COR-L47 (cell line): ENCODE measurements at places on chromosomes 5 and 9.
A peak's percentile ranks its signal among the peaks of the same experiment; 100 is the strongest.

- no peak for DNase-seq
Measured at GRCh38 chr5:329121-329735, 7.7 kb downstream of the AHRR start.

- no peak for DNase-seq
Measured at GRCh38 chr5:61808091-61808490, 476.0 kb downstream of the ZSWIM6 start.

DNA sequence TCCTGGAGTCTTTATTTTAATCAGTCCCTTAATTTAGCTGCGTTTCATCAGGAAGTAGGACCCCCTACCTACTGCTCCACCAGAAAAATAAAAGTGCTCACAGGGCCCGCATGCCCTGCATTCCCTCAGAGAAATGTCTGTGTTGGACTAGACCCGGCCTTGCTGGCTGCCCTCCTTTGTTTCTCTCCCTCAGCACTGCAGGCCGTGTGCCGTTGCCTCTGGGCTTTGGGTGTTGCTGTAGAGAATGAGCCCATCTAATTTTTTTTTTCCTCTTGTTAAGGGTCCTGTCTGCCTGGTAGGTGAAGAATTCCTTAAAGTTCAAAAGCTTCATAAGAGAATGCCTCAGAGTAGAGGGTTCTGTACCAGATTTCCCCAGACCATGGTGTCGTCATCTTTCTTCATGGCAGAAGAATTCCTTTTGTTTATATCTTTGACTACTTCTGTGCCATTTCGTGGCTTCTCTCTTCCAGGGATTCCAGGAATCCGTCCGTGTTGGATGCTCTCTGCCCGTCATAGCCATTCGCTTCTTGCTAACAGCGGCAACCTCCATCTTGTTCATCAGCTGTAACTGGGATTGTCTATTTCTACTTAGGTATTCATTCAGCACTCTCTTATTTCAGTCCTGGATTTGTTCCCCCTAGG is 49.8 kb upstream of the ANGPTL2 start:
- DNase-seq = no peak

DNA sequence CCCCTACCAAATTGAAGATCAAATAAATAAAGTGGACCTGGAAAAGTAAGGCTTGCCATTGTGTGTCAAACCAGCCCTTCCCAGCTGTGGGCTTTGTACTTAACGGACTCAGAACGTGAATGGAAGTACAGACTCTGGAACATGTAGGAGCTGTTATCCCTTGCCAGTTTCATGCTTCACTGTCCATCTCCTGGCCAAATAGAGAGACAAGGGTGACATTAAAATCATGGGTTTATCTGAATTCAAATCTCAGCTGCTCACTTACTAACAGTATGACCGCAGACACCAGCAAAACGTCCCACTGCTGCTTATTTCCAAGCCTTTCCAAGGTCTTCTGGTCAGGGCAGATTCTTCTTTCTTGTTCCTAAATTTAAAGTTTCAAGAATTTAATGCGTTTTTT is 52.2 kb downstream of the EXOSC2 start:
- no peak for DNase-seq

- no peak for DNase-seq
Measured at GRCh38 chr5:58930520-58930919, 347.6 kb downstream of the RAB3C start.

DNA sequence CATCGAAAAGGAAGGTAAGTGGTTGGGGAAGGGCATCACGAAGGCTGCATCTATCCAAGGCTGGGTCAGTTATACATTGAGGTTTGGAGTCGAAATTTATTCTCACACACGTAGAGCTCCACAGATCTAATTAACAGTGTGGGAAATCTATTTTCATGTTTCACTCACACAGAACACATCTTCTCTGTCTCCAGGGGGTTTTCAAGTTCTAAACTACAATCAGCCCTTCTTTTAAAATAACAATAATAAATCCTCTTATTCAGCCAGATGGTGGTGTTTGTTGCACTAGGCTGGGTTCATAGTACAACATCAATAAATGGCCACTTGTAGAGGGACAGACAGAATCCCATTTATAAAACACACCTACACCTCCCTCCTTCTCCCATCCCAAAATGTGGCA is 174.5 kb upstream of the KLF9 start:
- no peak for DNase-seq

- DNase-seq = no peak
Measured at GRCh38 chr9:5269249-5269715, 35.2 kb downstream of the RLN2 start.

GRCh38 chr5:6674886-6675285 is 38.3 kb upstream of the TENT4A start:
- DNase-seq = no peak

DNA sequence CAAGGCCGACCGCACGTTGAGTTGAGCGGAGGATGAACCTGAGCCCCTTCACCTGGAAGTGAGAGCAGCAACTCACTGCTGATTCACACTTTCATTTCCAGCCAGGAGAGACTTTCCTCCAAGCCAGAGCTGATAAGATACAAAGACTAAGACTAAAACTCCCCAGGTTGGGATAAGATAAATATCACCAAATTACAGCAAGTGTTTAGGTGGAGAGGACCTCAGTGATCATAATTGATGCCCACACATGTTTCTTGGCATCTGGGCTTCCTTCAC is 6.4 kb upstream of the NKD2 start:
- DNase-seq = no peak

DNA sequence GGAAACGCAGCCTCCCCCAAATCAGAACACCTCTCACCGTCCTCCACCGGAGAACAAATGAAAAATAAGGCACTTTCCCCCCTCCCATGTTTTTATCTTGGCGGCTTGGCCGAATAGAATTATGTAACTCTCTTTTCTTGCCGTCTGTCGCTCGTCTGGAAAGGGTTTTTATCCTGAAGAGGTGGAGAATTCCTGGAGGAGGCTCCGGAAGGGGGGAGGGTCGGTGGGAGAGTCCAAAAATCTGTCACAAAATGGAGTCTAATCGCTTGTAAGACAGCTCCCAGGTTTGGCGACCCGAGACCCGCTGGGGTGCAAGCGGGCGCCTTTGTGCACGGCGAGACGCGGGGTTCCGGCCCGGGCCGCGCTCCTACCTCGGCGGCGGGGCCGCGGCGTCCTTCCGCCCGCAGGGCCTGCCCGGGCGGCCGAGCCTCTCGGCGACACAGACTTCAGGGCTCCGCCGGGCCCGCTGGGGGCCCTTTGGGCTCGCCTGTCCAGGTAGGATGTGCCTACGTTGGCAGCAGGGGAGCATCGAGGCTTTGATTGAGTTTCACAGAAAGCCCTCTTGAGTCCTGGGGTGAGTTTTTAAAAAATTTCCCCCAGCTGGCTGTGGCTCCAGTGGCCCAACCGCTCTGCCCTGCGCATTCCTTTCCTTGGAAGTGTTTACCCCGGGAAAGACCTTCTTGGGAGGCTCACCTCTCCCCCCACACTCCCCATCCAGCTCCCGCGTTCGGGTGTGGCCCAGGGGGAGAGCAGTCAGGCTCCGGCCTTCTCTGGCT is 5.0 kb downstream of the LMX1B start:
- DNase-seq = no peak

DNA sequence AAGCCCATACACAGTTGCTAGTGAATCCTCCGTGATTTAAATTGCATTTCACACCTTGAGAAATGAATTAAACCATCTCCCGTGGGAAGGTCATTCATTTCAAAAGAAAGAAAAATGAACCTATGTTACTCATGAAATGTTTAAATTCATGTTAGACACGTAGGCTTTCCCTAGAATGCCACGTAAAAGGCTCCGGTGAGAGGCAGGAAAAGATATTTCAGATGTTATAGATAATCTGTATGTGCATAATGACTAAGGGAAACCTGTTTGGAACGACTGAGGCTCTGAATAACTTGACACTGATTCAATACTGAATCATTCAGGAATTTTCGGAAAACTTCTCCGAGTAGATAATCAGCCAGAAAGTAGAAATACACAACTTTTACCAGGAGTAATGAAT is 134.3 kb upstream of the ICE1 start:
- DNase-seq = no peak

DNA sequence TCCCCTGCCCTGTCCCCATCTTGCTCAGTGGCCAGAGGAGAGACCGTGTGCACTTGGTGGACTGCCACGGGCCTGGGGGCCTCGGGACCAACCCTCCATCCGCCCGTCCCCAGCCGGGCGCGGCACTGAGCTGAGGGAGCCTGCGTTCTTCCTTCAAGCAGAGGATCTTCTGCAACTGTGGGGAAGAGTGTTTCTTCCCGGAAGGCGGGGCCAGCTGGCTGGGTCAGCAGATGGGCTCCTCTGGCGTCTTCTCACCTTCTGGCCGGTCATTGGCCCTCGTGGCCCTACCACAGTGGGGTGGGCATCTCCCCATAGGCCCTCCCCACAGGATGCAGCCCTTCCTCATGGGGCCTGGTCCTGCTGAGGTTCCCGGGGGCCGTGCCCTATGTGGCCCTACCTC is 17.4 kb downstream of the RXRA start:
- DNase-seq = no peak

DNA sequence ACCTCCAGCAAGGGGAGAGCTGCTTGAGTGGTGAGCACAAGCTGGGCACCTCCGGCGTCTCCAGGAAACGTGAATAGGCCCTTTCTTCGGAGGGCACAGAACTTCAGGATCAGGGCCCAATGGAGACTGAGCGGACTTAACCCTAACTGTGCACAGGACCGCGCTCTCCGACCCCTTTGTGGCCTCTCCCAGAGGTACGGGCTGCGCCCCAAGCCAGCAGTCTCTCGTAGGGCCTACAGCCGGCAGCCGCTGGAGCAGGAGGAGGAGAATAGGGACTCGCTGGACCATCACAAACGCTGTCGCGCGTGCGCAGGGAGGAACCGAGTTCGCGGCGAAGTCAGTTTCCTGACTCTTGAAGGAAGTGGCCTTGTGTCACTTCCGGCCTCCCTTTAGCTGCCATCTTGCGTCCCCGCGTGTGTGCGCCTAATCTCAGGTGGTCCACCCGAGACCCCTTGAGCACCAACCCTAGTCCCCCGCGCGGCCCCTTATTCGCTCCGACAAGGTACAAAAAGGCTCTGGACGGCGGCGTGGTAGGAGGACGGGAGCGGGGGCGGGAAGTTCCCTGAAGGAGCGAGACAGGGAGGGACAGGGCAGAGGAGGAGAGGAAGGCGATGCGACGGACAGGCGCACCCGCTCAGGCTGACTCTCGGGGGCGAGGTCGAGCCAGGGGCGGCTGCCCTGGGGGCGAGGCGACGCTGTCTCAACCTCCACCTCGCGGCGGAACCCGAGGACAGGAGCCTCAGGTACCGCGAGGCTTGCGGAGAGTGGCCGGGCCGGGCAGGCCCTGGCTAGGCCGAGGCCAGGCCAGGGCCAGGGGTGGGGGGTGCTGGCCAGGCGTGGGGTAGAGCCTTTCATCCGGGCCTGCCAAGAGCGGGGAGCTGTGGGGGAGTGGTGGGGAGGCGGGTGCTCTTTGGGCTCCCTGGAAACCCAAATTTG is at the start of gene BTF3:
BTF3 (plus strand) TSS at position 386 of the 936 bp plus-strand sequence; CDS start at position 612, 226 bp downstream.
- DNase-seq = peak; percentile 94

DNA sequence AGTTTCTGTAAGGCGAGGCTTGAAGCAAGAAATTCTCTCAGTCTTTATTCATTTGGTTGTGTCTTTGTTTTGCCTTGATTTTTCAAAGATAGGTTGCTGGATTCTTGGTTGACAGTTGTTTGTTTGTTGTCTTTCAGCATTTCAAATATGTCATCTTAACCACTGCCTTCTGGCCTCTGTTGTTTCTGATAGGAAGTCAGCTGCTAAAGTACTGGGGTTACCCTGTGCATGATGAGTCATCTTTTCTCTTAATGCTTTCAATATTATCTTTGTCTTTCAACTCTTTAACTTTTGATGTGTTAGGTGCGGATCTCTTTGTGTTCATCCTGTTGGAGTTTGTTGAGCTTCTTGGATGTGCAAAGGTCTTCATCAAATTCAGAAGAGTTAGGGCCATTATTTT is 1571.3 kb downstream of the MAT2B start:
- DNase-seq = no peak

- DNase-seq = no peak
Measured at GRCh38 chr5:135444881-135445280, 2.3 kb downstream of the DCANP1 start.

- no peak for DNase-seq
Measured at GRCh38 chr5:35908228-35908627, 30.2 kb downstream of the CAPSL start.

GRCh38 chr5:66234241-66234640 is 90.1 kb downstream of the SREK1 start:
- DNase-seq = no peak

DNA sequence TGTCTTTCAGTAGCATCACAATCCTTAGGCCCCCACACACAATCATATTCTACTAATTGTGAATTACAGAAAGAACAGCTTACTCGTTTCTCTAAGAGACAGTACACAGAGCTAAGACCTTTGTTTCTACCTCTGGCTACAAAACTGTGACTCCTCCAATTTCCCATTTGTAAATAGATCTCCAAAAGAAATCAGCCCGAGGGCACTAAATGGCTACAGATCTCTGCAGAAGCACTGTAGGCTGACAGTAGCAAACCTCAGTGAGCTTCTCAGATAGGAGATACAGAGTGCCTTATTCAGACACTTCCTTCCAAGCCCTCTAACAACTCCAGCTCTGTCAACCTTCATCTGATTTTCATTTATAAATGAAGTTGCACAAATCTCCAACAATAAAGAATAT is 51.0 kb downstream of the EFNA5 start:
- DNase-seq = no peak

GRCh38 chr9:115520646-115521045 is 402.7 kb upstream of the TNC start:
- no peak for DNase-seq

- no peak for DNase-seq
Measured at GRCh38 chr5:133370036-133370831, 242.1 kb downstream of the FSTL4 start.

DNA sequence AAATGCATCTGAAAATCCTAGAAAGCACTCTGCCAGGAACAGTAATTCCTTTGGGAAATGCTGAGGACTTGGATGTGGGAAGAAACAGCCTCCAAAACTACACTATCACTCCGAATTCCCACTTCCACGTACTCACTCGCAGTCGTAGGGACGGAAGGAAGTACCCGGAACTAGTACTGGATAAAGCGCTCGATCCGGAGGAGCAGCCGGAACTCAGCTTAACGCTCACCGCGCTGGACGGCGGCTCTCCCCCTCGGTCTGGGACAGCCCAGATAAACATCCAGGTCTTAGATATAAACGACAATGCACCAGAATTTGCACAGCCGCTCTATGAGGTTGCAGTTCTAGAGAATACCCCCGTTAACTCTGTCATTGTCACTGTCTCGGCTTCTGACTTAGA is 786 bp downstream of the PCDHB3 start:
- DNase-seq = no peak

DNA sequence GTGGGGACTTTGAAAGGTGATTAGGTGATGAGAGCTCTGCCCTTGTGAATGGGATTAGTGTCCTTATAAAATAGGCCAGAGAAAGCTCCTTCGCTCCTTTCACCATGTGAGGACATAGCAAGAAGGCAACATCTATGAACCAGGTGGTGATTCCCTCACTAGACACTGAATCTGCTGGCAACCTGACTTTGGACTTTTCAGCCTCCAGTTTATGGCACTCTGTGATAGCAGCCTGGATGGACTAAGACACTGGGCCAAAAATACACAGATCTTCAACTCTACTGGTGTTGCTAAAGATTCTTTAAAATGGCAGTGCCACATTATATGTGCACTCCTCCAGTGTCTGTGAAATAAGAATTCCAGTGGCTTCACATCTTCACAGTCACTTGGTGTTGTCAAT is 41.2 kb upstream of the COL15A1 start:
- DNase-seq = no peak

GRCh38 chr5:158126442-158127405 is 267.8 kb upstream of the CLINT1 start:
- no peak for DNase-seq
